ENCODE measurements at places on chromosomes 12 and 14.

GRCh38 chr14:69423279-69423678 is 24.8 kb downstream of the SLC39A9 start:
- DNase-seq: no peak

GRCh38 chr12:109910969-109911348 is 10.9 kb downstream of the TCHP start:
- no peak for DNase-seq

GRCh38 chr14:96934638-96935330 is 137.6 kb downstream of the VRK1 start:
- no peak for DNase-seq

DNA sequence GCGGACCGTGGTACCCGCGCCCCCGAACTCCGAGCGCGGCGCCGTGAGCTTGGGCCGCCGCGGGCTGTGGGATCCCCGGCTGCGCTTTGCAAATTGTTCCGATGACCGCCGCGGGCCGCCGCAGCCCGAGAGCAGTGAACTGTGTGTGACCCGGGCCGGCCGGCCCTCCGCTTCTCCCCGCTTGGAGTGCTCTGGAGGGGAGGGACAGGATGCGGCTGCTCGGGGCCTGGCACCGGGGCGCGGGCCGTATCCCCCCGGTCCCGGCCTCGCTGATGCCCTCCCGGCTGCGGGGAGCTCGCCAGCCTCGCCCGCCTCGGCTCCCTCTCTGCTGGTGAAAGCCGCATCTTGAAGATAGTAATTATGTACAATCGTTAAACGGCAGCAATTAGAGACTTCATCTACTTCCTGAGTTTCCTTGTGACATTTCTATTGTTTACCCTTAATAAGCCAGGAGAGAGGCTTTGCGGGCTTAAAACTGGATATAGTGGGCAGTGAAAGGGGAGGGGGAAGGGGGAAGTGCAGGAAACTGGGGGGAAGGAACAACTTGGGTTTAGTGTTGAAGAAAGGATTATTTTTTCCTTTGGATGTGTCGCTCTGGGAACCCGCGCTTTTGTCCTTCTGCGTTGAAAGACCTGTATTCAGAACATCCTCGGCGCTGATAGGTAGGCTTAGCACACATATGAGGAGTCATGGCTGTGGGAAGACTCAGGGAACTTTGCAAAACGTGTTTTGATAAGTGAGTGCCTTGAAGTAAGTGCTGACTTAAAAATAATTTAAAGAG is 1.2 kb downstream of the PELI2 start:
- DNase-seq: no peak

- no peak for DNase-seq
Observed at GRCh38 chr12:18429366-18429765, 168.0 kb downstream of the PIK3C2G start.

DNA sequence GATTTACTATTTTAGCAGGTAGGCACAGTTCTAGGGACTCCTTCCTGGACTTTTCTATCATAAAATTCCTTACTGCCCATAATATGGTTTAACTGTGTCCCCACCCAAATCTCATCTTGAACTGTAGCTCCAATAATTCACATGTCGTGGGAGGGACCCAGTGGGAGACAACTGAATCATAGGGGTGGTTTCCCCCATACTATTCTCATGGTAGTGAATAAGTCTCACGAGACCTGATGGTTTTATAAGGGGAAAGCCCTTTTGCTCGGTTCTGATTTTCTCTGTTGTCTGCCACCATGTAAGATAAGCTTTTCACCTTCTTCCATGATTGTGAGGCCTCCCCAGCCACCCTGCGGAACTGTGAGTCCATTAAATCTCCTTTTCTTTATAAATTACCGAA is 10.0 kb upstream of the ETV6 start:
- no peak for DNase-seq

GRCh38 chr14:68506021-68506644 is 286.7 kb downstream of the ZFP36L1 start:
- DNase-seq: no peak

DNA sequence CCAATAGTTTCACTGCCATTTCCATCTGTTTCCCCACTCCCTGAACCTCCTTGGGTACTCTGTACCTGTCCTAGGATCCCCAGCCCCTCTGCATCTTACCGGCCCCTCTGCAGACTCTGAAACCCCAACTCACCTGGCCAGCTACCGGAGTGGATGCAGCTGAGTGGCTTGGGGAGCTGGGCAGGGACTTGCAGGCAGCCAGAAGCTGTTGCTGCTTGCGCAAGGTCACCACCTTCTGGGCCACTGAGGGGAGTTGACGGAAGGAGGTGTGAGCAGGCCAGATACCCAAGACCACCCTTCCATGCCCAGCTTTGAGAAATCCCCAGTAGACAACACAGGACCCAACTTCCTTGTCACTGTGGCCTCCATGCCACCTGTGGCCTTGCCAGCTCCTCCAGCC is 6.3 kb downstream of the AGAP2 start:
- DNase-seq: no peak

DNA sequence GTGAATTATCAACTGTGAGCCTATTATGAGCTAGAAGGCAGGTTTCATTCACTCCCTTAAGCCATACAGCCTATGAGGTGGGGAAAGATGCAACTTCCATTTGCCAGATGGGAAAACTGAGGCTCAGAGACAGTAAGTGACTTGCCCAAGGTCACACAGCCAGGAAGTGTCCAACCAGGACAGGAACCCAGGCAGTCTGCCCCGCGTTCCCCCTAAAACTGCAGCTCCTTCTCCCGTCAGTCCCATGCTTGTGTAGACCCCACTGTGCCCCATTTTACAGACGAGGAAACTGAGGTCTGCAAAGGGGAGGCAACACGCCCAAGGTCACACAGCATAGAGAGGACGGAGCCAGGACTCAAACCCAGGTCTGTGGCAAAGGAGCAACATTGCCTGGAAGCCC is 50.6 kb downstream of the NCOR2 start:
- no peak for DNase-seq

- no peak for DNase-seq
Observed at GRCh38 chr14:57865066-57865402, 858 bp downstream of the SLC35F4 start.

- no peak for DNase-seq
Observed at GRCh38 chr14:64159588-64159987, 134.6 kb downstream of the ESR2 start.

- DNase-seq: no peak
Observed at GRCh38 chr14:33460164-33460563, 490.7 kb downstream of the EGLN3 start.

DNA sequence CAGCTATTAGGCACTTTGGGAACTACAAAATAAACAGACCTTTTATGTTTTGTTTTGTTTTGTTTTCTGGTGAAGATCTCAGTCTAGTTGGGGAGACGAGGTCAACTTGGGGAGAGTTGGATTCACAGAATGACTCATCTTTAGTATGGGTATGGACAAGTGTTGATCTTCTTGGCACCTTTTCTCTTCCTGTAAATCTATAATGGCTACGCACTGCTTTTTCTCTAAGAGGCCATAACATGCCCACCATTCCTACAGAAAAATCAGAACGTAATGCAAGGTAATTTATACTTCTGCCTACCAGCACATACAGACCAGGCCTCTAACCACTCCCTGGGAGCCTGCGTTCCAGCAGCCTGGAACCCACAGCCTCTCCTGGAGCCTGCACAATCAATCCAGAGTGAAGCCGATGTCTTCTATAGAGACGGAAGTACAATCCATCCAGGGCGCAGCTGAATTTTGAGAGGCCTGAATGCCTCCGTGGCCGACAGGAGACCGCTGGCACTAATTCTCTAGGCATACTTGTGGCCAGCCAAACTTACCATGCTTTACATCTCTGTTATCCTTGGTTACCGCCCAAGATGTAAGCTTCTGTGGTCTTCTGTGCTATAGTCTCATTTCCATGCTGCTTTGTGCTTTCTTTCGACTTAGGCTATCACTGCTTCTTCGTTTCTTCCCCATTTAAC is 717 bp downstream of the PPHLN1 start:
- no peak for DNase-seq

- no peak for DNase-seq
Observed at GRCh38 chr12:19896041-19896440, 456.7 kb downstream of the AEBP2 start.

- no peak for DNase-seq
Observed at GRCh38 chr14:68307790-68308168, 485.1 kb downstream of the ZFP36L1 start.

DNA sequence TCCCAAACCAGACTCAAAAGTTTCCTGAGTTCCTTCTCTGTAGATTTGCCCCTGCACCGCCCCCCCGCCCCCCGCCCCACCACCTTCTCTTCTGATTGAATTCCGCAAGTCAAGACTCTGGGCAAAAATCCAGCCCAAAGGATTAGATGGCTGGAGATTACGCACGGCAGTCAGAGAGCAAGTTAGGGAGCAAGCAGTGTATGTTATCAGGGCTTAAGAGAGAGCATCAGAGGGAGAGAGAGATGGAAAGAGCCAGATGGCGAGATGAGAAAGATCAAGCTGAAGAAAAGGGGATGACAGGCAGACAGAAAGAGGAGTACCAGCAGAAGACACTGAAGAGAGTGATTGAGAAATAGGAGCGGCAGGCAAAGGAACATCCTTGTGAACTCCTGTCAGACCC is 13.9 kb upstream of the ANKRD33 start:
- DNase-seq: no peak

DNA sequence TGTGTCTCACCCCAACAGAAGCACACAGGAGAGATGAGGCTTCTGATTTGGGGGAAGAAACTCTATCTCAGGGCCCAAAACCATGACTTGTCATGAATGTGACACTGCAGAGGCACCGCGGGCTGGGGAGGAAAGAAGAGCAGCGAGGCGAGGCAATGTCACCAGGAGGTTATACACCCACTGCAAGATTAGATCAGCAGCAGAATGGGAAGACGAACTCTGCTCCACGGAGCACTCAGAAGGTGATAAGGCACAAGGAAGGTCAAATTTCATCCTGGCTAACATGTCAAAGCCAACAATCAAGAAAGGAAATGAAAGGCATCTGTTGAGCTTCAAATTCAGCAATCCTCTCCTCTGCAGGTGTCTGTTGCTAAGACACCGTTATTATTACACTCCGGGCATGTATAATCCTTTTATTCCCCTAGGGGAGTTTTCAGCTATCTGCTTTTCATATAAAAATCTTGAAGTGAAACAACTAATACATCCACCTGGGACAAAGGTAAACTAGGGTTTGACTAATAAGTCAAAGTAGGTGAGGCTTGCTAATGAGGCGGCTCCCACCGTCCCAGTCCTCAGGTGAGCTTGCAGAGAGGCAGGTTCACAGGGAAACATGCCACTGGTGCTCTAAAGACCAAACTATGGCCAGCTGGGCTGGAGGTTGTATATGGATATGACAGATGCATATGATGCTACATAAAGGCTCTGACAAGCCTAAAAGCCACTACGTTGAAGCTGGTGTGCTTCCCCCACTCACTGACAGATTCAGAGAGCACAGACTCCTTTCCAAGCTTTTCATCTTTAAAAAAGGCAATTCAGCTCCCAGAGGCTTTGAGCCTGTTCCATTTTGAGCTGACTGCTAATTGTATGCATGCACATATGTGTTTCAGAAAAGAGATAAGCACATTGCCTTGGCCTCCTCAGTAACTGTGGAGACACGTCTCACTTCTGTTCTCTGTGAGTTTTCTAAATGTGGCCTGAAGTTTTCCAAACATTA is 221.2 kb downstream of the NELL2 start:
- no peak for DNase-seq

GRCh38 chr14:89956661-89957009 is 908 bp downstream of the TDP1 start:
- no peak for DNase-seq

GRCh38 chr12:121388421-121388981 is 11.4 kb upstream of the RNF34 start:
- DNase-seq: no peak

DNA sequence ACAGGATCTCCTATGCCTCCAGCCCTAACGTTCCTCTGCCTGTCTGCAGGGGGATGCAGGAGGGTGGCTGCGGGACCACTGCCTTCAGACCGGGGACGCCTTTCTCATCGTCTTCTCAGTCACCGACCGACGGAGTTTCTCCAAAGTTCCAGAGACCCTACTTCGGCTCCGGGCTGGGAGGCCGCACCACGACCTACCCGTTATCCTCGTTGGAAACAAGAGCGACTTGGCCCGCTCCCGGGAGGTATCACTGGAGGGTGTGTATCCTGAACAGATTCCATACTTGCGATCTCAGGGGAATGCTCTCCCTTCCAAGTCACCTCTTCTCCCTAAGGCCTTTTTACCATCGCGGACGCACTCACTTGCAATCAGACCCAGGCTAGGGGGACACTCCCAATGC is 3.0 kb downstream of the REM2 start:
- DNase-seq: no peak

DNA sequence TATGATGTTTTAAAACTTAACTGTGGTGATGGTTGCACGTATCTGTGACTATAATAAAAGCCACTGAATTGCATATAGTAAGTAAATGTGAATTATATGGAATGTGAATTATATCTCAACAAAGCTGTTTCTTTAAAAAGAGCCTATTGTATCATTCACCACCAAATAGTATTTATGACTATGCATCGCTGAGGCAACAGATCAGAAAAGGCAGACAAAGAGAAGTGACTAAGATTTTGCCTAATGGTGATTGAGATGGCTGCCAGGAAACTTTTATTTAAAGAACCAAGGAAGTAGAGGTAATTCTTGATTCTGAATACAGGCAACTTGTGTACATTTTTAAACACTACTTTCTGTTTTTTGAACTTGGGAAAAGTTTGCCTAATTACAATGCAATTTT is 31.7 kb downstream of the DHRS7 start:
- no peak for DNase-seq

- DNase-seq: no peak
Observed at GRCh38 chr14:76237349-76237990, 85.7 kb downstream of the GPATCH2L start.
